Heart right ventricle (tissue), 16 donors: ENCODE measurements at places on chromosomes 7 and 10. TPM values are rescaled to one million over a fixed set of nuclear protein-coding genes. Genes with fewer than 3 reads are reported as not detected.

The HOXA2 gene
- not detected for total RNA-seq

DNA sequence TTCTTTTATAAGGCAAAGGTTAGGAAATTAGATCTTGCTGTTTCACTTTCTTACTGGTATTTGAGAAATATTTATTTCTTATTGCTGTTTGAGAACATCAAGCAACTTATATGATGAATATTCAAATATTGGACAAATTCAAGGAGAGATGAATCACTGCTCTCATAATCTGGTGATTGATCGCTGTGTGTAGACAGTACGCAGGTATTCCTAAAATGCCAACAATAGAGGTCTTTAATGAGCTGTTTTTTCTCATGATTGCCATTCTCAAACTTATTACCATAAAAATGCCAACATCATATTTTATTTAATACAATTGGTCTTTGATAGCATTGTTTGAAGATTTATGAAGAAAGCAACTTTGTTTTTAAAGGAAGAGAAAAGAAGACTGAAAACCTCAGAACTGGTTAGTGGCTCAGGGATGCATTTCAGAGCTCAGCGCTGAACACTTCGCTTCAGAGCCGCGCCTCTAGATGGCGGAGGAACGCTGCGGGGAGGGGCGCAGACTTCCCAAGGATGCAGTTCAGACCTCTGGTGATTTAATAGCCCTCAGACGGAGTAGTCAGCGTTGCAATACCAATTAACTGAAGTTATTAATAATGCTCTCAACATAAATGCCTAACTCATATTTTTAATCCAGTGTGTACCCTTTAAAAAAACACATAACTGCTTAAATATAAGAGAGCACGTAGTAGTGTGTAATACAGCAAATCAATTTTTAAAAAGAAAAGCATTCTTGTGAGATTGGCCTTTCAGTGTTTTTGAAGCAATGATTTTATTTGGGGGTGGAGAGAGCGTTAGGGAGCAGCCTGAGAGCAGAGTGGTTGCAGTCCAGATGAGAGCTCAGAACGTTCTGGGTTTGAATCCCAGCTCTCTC, 38.5 kb upstream of the STEAP4 start:
- peak; percentile 30 for DNase-seq
- no peaks in the 10 kb centered on the region for H3K27me3 ChIP-seq
- H3K36me3 ChIP-seq = no peaks in the 10 kb centered on the region
- H3K4me1 ChIP-seq = no peaks in the 10 kb centered on the region

DNA sequence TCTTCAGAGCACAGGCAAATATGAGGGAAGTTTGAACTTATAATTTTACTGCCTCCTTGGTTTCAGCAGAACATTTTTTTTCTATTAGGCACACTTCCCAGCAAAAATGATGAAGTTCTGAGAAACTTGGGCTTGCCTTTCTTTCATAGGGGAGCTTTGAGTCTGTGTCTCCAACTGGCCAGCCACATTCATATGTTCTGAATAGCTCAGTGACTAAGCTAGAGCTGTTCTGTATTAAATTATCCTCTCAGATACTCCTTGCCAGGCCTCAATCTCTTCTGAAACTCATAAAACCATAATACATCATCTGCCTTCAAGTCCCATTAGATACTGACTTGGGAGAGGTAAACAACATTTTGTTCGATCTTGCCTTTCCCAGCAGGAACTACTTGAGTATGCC, 476.5 kb downstream of the GPAM start:
- H3K27me3 ChIP-seq = no peaks in the 10 kb centered on the region
- no peak overlapping the region for H3K27ac ChIP-seq
- H3K4me3 ChIP-seq = no peak overlapping the region
- H3K36me3 ChIP-seq = no peaks in the 10 kb centered on the region

GRCh38 chr10:24133835-24134234, 75.1 kb upstream of the KIAA1217 start:
- no peak overlapping the region for H3K4me3 ChIP-seq
- H3K4me1 ChIP-seq = no peaks in the 10 kb centered on the region
- no peak for DNase-seq
- H3K27me3 ChIP-seq = no peaks in the 10 kb centered on the region

DNA sequence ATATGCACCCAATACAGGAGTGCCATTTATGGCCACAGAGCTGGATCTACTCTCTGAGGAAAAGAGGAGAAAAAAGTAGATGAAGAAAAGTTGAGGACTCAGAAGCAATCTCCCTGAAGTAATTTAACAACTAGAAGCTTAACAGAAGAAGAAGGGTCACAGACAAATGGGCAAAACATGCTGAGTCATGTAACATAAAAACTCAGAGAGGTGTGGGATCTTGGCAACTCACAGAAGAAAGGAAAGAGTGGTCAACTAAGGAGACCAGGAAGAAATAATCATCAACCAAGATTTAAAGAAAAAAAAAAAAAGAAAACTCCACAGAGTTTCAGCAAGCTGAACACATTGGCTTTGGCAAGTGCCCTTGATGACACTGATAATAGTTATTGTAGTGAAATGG, 51.8 kb upstream of the BET1 start:
- H3K4me1 ChIP-seq = no peaks in the 10 kb centered on the region
- no peak for DNase-seq
- no peak overlapping the region for H3K27ac ChIP-seq
- no peaks in the 10 kb centered on the region for H3K36me3 ChIP-seq
- H3K27me3 ChIP-seq = peaks cover 3% of the 10 kb centered on the region
- H3K4me3 ChIP-seq = no peak overlapping the region

The DKK1 gene
- not detected for total RNA-seq

DNA sequence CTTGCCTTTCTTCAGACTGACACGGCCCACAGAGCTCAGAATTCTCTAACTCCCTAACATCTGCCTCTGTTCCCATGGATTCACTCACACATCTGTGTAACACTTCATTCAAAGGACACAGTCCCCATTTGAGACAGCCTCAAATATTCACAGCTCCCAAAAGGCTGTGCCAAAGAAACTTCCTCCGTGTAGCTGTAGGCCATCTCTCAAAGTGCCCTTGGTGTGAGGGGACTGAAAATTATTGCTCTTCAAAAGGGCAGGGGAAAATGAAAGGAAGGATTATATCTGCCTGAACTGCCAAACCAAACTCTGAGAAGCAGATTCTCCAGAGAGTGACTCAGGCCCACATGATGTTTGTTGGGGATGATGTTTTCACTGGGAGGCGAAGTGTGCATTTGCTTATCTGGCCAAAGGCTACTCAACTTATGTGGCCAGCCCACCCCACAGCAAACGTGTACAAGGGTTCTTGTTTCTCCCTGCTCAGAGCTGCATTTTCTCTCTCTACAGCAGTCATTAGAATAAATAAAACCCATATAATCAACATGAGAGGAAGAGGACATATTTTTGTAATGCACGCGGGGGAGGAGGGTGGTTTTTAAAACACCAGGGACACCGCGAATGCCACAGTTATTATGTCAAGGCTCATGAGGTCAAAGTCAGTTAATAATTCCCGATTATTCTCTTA, 302.4 kb upstream of the NFE2L3 start:
- H3K27me3 ChIP-seq = peaks cover 28% of the 10 kb centered on the region
- H3K27ac ChIP-seq = peak overlapping the region; percentile 81
- H3K4me1 ChIP-seq = peaks cover 81% of the 10 kb centered on the region
- peak; percentile 67 for DNase-seq
- no peak overlapping the region for H3K4me3 ChIP-seq

The RADIL gene
- total RNA-seq = 1.7 TPM

DNA sequence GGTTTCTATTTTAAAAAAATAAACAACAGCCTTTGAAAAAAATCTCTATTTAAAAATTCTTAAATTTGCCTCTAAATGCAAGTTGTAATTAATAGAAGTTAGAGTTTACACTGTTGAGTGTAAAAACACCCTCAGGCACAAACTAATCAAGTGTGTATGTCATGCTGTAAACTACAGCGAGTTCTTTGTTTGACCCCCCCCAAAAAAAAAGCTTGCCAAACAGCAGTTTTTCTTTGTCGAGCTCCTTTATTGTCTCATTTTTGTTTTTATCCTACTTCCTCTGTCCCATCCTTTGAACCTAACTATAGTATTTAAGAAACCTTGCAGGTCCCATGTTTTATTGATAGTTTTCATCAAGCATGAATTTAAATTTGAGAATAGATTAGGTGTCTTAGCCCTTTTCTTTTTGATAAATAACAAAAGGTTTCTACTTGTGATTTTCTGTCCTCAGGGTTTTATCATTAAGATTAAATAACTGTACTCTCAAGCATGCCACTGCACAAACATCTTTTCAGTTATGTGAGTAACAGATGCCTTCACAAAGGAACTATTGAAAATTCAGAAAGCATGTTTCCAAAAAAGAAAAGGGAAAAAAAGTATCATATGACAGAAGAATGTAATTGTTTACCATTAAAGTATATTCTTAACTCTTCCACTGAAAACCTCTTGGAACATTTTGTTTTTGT, 176.0 kb downstream of the ARID5B start:
- H3K36me3 ChIP-seq = peaks cover 52% of the 10 kb centered on the region
- H3K4me1 ChIP-seq = peaks cover 57% of the 10 kb centered on the region
- no peak overlapping the region for H3K27ac ChIP-seq
- no peak for DNase-seq
- no peak overlapping the region for H3K4me3 ChIP-seq
- no peaks in the 10 kb centered on the region for H3K27me3 ChIP-seq

GRCh38 chr7:43658718-43659548, 70.4 kb downstream of the COA1 start:
- no peak for DNase-seq
- H3K4me3 ChIP-seq = no peak overlapping the region
- H3K27ac ChIP-seq = no peak overlapping the region
- H3K27me3 ChIP-seq = no peaks in the 10 kb centered on the region
- H3K4me1 ChIP-seq = no peaks in the 10 kb centered on the region

DNA sequence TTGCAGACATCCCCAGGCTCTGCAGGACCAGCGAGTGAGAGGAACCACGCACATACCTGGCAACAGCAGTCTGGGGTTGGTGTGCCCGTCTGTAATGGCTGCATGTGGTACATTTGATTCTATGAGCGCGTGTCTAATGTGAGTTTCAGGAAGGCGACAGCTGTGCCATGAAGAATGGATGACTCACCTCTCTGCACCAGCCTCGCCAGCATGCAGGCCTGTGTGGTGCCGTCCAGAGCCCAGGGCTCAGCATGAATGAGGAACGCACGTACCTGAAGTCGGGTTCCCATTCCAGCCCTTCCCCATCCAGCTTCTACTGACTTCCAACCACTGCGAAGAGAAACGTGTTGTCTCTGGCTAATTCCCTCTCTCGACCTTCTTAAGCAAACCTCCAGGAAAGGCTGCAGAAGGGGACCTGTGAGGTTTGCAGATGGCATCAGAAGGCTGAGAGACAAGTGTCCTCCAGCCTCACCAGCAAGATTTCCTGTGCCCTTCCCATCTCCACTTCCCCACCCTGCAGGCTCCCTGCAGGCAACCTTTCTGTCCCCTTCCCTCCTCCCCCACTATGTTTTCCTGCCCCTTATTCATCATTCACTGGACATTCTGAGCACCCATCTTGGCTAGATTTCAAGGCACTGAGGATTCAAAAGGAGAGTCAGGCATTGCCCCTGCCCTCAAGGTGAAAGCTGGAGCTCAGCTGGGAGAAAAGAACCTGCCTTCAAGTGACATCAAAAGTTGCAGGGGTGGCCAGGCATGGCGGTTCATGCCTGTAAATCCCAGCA, 54.3 kb downstream of the ASB13 start:
- DNase-seq = no peak
- H3K4me1 ChIP-seq = peaks cover 27% of the 10 kb centered on the region
- peaks cover 4% of the 10 kb centered on the region for H3K27me3 ChIP-seq
- H3K4me3 ChIP-seq = no peak overlapping the region
- H3K36me3 ChIP-seq = no peaks in the 10 kb centered on the region
